ENCODE measurements at places on chromosomes 5 and 9.
A peak's percentile ranks its signal among the peaks of the same experiment; 100 is the strongest.

- no peak for DNase-seq
Observed at GRCh38 chr9:38673399-38674193, 46.3 kb downstream of the FAM240B start.

- DNase-seq = no peak
Observed at GRCh38 chr9:37984278-37984671, 80.3 kb upstream of the SLC25A51 start.

DNA sequence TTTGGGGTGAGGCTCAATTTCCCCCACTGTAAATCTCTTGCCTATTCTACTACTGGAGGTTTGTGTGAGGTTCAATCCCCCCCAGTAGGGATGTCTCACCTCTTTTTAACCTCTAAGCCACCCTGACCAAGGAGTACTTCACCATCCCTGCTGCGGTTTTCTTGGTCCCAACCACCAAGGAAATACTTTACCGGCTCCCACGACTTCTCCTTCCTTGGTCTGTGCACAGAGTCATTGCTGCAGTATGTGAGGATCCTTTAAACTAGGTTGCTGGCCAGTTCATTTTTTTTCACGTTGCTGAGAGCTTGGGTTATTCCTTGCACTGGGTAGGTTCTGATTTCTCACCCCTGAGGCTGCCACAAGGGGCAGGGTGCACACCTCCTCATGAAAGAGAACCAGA is 22.5 kb upstream of the HMGCS1 start:
- no peak for DNase-seq

- peak; percentile 51 for DNase-seq
Observed at GRCh38 chr5:169260896-169261569, 39.9 kb downstream of the SLIT3 start.

GRCh38 chr5:3698412-3698811 is 102.8 kb downstream of the IRX1 start:
- DNase-seq = no peak

All from muscle of back (tissue), 13 donors.